Activated naive CD4-positive, alpha-beta T cell treated with anti-CD3 and anti-CD28 coated beads for 36 hours (primary cell): ENCODE measurements at places on chromosomes 4 and X. TPM values are rescaled to one million over a fixed set of nuclear protein-coding genes. Genes with fewer than 3 reads are reported as not detected.

GRCh38 chrX:50067435-50068284 is 133.1 kb downstream of the AKAP4 start:
- H3K4me3 ChIP-seq, result no peak overlapping the region
- peaks cover 3% of the 10 kb centered on the region for H3K36me3 ChIP-seq
- no peak overlapping the region for H3K27ac ChIP-seq
- no peaks in the 10 kb centered on the region for H3K4me1 ChIP-seq
- DNase-seq, result no peak

- no peak overlapping the region for H3K4me3 ChIP-seq
- H3K27ac ChIP-seq, result no peak overlapping the region
- H3K36me3 ChIP-seq, result no peaks in the 10 kb centered on the region
- H3K27me3 ChIP-seq, result no peaks in the 10 kb centered on the region
- peaks cover 2% of the 10 kb centered on the region for H3K4me1 ChIP-seq
Observed at GRCh38 chrX:66410806-66411205, 228.1 kb downstream of the EDA2R start.

The ASB12 gene
- total RNA-seq, result 0.17 TPM

GRCh38 chr4:61200187-61200915 is at the start of gene ADGRL3:
Gene ADGRL3 (plus strand): TSS chr4:61200326.
- peaks cover 4% of the 10 kb centered on the region for H3K4me1 ChIP-seq
- H3K27me3 ChIP-seq, result peaks cover 50% of the 10 kb centered on the region
- no peak within 1 kb of the TSS for H3K4me3 ChIP-seq
- DNase-seq, result no peak
- H3K27ac ChIP-seq, result no peak within 1 kb of the TSS

DNA sequence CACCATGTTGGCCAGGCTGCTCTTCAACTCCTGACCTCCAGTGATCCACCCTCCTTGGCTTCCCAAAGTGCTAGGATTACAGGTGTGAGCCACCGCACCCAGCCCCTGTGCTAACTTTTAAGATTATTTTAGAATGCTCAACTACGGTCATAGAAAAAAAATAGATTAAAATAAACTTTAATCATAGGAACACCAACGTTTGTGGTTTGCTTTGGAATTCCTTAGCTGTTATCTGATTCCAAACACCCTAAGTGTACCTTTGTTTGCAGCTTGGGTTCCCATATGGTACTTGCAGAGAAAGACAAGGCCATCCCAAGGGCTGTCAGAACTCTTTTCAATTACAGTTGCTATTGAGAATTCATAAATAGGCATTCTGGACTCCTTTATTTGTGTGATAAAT is 90.1 kb upstream of the EFHC2 start:
- no peaks in the 10 kb centered on the region for H3K27me3 ChIP-seq
- DNase-seq, result no peak
- no peak overlapping the region for H3K27ac ChIP-seq
- H3K4me1 ChIP-seq, result no peaks in the 10 kb centered on the region

The PORCN gene
- total RNA-seq, result 5.2 TPM

GRCh38 chr4:112329672-112330375 is 32.7 kb downstream of the ALPK1 start:
- H3K4me1 ChIP-seq, result no peaks in the 10 kb centered on the region
- H3K27ac ChIP-seq, result no peak overlapping the region
- no peak overlapping the region for H3K4me3 ChIP-seq
- H3K27me3 ChIP-seq, result no peaks in the 10 kb centered on the region
- peaks cover 3% of the 10 kb centered on the region for H3K36me3 ChIP-seq

The GAK gene
- total RNA-seq, result 87.6 TPM

GRCh38 chrX:70026112-70026850 is 23.5 kb downstream of the AWAT2 start:
- no peaks in the 10 kb centered on the region for H3K36me3 ChIP-seq
- H3K27me3 ChIP-seq, result no peaks in the 10 kb centered on the region
- no peak overlapping the region for H3K27ac ChIP-seq
- H3K4me3 ChIP-seq, result no peak overlapping the region
- peaks cover 39% of the 10 kb centered on the region for H3K4me1 ChIP-seq

GRCh38 chr4:57550198-57550597 is 440.0 kb upstream of the IGFBP7 start:
- no peaks in the 10 kb centered on the region for H3K4me1 ChIP-seq
- no peak for DNase-seq
- H3K36me3 ChIP-seq, result no peaks in the 10 kb centered on the region
- H3K27me3 ChIP-seq, result no peaks in the 10 kb centered on the region
- no peak overlapping the region for H3K27ac ChIP-seq

GRCh38 chr4:110849461-110849860 is 226.6 kb upstream of the PITX2 start:
- no peaks in the 10 kb centered on the region for H3K36me3 ChIP-seq
- DNase-seq, result no peak
- H3K4me1 ChIP-seq, result no peaks in the 10 kb centered on the region
- H3K4me3 ChIP-seq, result no peak overlapping the region
- H3K27ac ChIP-seq, result no peak overlapping the region
- no peaks in the 10 kb centered on the region for H3K27me3 ChIP-seq

The AR gene
- total RNA-seq, result not detected

- peaks cover 2% of the 10 kb centered on the region for H3K36me3 ChIP-seq
- H3K27ac ChIP-seq, result no peak overlapping the region
- H3K27me3 ChIP-seq, result no peaks in the 10 kb centered on the region
- no peak overlapping the region for H3K4me3 ChIP-seq
- peaks cover 30% of the 10 kb centered on the region for H3K4me1 ChIP-seq
Observed at GRCh38 chr4:39067031-39067430, 5.0 kb downstream of the KLHL5 start.

DNA sequence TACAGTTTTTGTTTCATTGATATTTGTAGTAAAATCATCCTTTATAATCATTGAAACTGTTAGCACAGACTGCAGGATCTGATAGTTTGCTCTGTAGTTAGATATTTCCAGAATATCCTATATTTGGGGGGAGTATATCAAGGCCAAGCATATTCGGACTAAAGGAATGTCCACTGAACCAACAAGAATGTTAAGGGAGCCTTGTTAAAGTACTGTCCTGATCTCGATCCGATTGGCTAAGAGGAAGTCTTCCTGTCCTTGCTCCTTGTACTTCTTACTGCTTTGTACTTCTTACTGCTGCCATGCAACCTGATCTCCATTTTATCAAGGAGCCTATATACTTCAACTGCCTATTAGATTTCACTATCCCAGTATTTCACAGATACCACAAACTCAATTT is 449.3 kb downstream of the RPA4 start:
- peaks cover 2% of the 10 kb centered on the region for H3K4me1 ChIP-seq
- H3K4me3 ChIP-seq, result no peak overlapping the region
- H3K27me3 ChIP-seq, result no peaks in the 10 kb centered on the region
- DNase-seq, result no peak

The SLC25A14 gene
- 7.4 TPM for total RNA-seq

The AVPR2 gene
- total RNA-seq, result not detected

GRCh38 chr4:169361756-169362155 is 91.0 kb upstream of the SH3RF1 start:
- DNase-seq, result no peak
- H3K36me3 ChIP-seq, result no peaks in the 10 kb centered on the region
- H3K4me1 ChIP-seq, result no peaks in the 10 kb centered on the region
- H3K4me3 ChIP-seq, result no peak overlapping the region
- H3K27ac ChIP-seq, result no peak overlapping the region

DNA sequence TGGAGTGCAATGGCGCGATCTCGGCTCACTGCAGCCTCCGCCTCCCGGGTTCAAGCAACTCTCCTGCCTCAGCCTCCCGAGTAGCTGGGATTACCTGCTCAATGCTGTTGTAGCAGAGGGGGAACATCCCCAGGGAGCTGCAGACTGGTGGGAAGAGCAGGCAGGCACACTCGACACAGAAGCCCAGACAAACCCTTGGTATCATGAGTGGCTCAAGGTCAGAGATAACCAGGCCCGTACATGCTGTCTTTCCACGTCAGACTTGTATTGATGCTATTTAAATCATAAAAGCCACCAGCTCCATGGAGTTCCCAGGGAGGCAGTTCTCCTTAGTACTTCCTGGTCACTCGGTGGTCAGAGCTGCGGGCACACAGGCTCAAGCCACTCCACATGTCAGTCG is 33.2 kb downstream of the TRIML2 start:
- H3K4me3 ChIP-seq, result no peak overlapping the region
- H3K27ac ChIP-seq, result no peak overlapping the region
- H3K4me1 ChIP-seq, result no peaks in the 10 kb centered on the region

DNA sequence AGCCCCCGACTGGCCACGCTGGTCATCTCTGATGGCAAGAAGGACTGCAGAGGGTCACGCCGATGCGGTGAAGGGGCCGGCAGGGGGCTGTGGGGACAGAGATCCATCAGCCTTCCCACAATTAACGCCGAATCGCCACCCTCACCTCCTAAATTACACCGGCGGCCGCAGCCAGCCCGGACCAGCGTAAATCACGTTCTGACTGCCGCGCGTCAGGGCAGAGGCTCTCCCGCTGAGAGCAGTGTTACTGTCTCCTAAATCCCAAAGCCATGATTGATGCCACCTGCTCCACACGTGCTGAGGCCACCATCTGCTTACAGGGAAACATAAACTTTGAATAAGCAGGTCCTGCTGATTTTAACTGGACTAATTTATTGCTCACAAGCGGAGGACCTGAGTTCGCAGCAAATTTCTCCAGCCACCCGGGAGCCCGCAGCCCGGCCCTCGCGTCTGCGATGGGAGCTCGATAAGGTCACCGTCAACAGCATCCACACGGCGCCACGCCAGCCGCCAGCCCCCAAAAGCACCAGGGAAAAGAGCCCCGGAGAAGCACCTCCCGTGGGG is 127.3 kb upstream of the NKX1-1 start:
- H3K36me3 ChIP-seq, result no peaks in the 10 kb centered on the region
- no peak overlapping the region for H3K4me3 ChIP-seq
- H3K4me1 ChIP-seq, result no peaks in the 10 kb centered on the region
- peaks cover 11% of the 10 kb centered on the region for H3K27me3 ChIP-seq
- no peak for DNase-seq
- H3K27ac ChIP-seq, result no peak overlapping the region

- no peak for DNase-seq
- no peaks in the 10 kb centered on the region for H3K4me1 ChIP-seq
- H3K4me3 ChIP-seq, result no peak overlapping the region
- H3K27ac ChIP-seq, result peak overlapping the region; percentile 65
- no peaks in the 10 kb centered on the region for H3K36me3 ChIP-seq
Observed at GRCh38 chr4:3436048-3436797, 5.5 kb upstream of the HGFAC start.

DNA sequence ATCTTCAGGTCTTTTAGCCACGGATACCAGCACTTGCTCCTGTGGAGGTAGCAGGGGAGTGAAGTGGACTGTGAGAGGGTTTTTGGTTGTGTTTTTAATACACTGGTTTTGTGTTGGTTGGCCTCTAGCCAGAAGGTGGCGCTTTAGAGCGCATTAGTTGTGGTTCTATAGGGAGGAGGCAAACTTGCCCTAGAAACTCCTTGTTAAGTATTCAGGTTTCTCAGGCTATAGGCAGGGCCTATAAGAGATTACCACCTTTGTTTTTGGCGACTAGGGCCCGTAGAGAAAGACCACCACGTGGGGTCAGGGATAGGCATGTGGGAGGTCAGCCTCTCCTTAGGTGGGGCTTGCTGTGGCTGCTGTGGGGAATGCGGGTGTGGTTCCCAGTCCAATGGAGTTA is 221.6 kb upstream of the SPANXN4 start:
- no peaks in the 10 kb centered on the region for H3K4me1 ChIP-seq
- no peak overlapping the region for H3K4me3 ChIP-seq
- H3K27me3 ChIP-seq, result no peaks in the 10 kb centered on the region
- DNase-seq, result no peak
- H3K36me3 ChIP-seq, result no peaks in the 10 kb centered on the region
- no peak overlapping the region for H3K27ac ChIP-seq

- H3K27ac ChIP-seq, result no peak overlapping the region
- no peak overlapping the region for H3K4me3 ChIP-seq
- H3K27me3 ChIP-seq, result no peaks in the 10 kb centered on the region
- no peaks in the 10 kb centered on the region for H3K36me3 ChIP-seq
- no peaks in the 10 kb centered on the region for H3K4me1 ChIP-seq
Observed at GRCh38 chr4:133058701-133059100, 90.4 kb upstream of the PCDH10 start.

DNA sequence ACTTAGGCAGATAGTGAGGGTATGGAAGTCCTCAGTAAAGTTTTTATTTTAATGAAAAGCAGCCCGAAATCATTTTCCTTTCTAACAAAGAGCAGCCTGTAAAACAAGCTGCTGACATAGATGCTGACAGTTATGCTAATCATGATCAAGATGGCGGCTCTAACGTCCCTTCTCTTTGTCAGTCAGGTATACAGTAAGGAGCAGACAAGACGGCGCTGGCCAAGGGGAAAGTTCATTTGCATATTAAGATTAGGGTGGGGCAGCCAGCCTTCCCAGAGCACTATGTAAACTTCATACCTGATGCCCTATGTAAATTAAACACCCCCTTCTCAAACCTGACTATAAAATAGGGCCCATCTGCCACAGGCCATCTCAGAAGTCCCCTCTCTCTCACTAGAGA is 76.9 kb downstream of the MAGEB10 start:
- no peak for DNase-seq
- H3K4me1 ChIP-seq, result no peaks in the 10 kb centered on the region
- no peaks in the 10 kb centered on the region for H3K27me3 ChIP-seq
- no peak overlapping the region for H3K4me3 ChIP-seq

The RPA4 gene
- 0.37 TPM for total RNA-seq
